DMS79 treated with DMSO at 0.1 percent for 48 hours (cell line): ENCODE measurements at places on chromosomes 2 and 18.

DNA sequence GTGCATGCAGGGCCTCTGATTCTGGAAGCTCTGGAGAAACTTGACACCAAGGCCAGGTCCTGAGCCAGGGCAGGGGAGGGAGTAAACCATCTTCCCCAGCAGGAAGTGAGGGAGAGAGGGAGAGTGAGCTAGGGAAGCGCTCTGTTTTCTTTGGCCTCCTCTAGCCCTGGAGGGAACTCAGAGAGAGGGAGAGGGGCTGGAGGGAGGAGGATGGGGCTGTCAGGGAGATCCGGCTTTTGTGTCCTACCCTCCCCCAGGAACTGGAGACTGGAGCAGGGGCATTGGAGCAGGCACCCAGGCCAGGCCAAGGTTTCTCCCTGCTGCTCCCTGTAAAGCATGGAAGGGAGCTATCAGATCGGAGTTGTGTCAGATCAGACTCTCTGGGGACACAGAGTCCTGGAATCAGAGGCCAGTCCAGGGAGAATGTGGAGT lies 22.7 kb upstream of the PKDCC start:
- DNase-seq: no peak

DNA sequence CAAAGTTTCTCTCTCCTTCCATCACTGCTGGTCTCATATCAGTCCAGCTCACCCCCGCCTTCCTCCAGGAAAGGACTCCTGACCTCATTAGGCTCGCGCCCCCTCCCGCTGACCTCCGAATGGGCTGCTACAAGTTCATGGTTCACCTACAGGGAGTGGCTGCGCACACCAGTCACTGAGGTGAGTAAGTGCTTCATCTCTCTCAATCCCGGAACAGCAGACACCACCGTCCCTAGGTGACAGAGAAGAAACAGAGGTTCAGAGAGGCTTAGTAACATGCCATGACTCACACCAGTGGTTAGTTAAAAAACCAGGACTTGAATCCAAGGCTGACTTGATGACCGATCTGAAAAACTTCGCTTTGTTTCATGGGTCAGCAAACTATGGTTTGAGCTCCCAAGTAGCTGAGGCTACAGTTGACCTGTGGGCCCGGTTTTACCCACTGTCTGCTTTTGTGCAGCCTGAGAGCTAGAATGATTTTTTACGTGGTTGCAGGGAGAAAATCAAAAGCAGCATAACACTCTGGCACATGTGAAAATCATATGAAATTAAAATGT lies 42.0 kb downstream of the ZFP36L2 start:
- no peak for DNase-seq

DNA sequence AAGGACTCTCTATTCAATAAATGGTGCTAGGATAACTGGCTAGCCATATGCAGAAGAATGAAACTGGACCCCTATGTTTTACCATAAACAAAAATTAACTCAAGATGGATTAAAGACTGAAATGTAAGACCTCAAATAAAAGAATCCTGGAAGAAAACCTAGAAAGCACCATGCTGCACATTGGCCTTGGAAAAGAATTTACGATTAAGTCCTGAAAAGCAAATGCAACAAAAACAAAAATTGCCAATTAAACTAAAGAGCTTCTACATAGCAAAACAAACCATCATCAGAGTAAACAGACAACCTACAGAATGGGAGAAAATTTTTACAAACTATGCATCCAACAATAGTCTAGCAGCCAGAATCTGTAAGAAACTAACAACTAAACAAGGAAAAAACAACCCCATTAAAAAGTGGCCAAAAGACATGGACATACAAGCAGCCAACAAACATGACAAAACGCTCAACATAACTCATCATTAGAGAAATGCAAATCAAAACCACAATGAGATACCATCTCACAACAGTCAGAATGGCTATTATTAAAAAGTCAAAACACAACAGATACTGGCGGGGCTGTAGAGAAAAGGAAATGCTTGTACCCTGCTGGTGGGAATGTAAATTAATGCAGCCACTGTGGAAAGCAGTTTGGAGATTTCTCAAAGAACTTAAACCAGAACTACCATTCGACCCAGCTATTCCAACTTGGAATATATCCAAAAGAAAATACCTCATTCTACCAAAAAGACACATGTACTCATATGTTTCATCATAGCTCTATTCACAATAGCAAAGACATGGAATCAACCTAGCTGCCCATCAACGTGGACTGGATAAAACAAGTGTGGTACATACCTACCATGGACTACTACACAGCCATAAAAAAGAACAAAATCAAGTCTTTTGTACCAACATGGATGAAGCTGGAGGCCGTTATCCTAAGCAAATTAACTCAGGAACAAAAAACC lies 30.6 kb downstream of the SEPTIN10 start:
- no peak for DNase-seq

DNA sequence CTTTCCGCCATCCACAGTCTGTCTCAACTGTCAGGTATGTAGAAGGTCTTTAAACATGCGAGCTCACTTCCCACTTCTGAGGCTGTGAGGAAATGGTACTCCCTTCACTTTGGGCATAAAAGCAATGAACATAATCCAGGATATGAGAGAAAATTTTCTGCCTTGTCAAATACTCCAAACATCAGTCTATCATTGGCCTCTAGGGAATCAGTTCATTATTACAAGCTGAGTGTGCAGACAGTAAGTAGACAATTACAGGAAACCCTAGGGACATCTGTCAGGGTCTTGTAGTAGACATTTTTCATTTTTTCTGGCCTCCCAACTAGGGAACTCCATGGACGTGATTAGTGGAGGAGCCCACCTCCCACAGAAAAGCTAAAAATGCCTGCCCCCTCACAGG lies 13.6 kb upstream of the APCDD1 start:
- no peak for DNase-seq

GRCh38 chr2:46430992-46431391 lies 48.4 kb upstream of the TMEM247 start:
- DNase-seq: no peak

GRCh38 chr2:241997017-241997416 lies 127.5 kb downstream of the RTP5 start:
- no peak for DNase-seq

DNA sequence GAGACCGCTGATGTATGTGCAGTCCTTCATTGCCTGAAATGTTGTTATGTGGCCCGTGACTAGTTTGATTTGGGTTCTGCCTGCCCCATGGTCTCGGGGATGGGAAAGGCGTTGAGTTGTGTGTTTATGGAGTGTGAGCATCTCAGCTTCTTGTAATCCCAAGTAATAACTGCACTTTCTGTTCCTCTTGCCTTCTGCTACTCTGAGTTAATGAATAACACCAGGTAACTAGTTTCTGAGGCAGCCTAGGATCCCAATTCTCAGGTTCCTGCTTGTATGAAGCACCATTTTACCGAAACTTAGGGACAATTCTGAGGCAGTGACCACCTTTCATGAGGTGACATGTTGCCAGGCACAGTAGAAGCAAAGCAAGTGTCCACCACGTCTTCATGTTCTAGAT lies 170.0 kb downstream of the ALK start:
- DNase-seq: no peak

DNA sequence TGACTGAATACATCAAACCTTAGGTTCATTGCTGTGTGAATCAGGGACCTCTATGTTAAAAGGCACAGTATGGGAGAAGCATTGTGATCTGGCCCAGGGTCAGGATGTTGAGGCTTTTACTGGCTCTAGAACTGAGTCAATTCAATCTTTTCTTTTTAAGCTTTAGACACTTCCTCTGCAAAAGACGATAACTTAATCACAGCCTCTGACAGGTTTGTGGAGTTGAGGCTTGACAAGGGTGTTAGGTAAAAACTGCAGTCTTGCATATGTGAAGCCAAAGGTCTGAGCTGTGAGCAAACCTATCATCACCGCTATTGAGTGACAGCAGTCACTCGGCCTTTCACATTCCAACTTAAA lies 17.3 kb upstream of the ARHGAP25 start:
- DNase-seq: no peak

DNA sequence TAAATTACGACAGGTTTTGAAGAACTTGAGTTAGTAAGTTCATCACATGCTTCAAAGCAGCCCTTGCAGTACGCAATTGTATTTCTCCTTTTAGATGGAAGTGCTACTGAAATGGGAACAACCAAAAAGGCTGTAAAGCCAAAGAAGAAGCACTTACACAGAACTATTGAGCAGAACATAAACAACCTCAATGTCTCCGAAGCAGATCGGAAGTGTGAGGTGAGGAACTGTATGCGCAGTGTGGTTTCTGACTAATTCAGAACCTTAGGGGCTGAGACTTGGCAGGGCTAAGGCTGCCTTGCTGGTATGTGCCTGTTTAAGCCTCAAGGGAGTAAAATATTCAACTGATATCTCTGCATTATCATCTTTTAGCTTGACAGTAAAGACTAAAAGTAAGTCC lies 8.4 kb downstream of the NCAPH start:
- DNase-seq: no peak

DNA sequence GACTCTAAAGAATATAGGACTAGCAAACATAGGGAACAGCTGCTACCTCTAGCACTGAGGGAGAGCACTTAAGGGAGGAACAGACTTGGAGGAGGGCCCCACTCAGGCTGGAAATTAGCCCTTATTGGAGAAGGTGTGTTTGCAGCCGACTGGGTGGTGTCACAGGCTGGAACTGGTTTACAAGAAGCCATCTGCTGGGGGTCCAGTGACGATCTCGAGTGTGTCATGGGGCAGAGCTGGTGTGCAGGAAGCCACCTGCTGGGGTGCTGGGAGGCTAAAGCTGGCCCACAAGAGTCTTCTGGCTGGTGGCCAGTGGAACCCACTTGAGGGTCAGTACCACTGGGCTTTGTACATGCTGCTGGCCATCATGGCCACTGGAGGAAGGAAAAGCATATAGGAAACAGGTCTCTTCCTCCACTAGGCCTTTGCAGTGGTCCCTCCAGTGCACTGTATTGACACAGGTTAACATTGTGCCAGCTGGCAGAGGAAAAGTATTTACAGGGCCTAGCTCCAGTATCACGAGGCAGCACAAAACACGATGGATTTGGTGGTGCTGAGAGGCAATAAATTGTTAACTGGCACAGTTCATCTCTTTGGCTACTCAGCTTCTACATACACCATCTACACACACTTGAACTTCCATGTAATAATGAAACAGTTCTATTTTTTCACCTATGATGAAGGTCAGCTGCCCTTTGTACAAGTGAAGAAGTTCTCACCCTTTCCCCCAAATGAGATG lies 43.6 kb downstream of the MAP3K20 start:
- peak; percentile 98 for DNase-seq

DNA sequence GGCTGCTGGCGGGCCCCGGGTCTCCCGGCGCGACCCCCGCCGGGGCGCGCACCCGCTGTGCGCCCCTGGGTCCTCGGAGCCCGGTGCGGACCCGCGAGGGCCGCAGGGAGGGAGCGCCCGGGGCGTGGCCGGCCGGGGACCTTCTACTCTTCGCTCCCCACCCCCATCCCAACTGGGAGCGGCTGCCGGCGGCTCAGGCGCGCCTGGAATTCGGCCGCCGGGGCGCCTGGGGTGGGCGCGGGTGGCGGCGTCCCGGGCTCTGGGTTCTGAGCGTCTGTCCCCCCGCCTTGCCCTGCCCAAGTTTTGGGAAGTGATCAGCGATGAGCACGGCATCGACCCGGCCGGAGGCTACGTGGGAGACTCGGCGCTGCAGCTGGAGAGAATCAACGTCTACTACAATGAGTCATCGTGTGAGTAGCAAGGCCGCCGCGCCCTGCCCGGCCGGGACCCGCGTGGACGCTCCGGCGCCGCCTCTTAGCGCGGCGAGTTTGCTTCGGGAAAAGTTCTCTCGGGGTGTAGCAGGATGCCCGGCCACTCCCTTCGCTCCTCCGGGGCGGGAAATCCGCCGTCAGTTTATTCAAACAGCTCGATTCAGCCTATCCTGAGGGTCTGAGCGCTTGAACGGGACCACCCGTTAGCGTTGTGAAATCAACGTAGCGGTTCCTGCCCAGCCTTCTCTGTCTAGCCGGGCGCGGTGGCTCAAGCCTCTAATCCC lies 502 bp downstream of the TUBB6 start:
- no peak for DNase-seq

GRCh38 chr2:33634261-33634910 lies 35.3 kb upstream of the FAM98A start:
- no peak for DNase-seq

GRCh38 chr2:177671662-177672061 lies 279.1 kb downstream of the AGPS start:
- DNase-seq: no peak

DNA sequence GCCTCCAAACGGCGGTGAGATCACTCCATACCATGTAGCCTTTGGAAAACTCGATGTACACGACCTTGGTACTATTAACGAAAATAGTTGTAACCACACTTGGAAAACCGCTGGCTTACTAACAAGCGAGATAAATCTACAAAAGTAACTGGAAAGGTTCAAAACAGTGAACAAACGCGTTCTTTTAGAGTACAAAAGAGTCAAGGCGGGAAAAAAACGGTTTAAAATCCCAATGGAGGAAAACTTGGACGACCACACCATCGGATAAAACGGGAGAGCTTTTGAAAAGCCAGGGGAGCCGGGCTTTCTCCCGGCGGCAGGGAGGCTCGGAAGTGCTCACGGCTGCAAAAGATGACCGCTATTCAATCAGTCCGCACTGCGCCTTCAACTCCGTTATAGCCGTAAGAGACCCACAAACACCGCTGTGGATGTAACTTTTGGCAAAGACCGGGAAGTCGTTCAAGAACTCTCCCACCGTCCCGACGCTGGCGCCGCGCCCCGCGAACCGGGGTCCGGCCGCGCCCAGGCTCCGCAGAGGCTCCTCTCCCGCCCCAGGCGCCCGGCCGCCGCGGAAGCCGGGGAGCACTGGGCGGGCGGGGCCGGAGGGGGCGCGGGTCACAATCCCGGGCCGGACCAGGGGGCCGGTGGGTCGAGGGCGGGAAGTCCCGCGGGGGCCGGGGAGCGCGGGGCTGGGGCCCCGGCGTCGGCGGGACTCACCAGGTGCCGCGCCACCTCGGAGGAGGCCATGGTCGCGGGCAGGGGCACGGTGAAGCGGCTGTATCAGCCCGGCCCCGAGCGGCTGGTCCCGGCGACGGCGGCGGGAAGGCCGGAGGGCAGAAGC lies 465 bp downstream of the SEPTIN10 start:
- DNase-seq: peak; percentile 35

GRCh38 chr2:33927756-33928155 lies 328.7 kb upstream of the FAM98A start:
- no peak for DNase-seq

DNA sequence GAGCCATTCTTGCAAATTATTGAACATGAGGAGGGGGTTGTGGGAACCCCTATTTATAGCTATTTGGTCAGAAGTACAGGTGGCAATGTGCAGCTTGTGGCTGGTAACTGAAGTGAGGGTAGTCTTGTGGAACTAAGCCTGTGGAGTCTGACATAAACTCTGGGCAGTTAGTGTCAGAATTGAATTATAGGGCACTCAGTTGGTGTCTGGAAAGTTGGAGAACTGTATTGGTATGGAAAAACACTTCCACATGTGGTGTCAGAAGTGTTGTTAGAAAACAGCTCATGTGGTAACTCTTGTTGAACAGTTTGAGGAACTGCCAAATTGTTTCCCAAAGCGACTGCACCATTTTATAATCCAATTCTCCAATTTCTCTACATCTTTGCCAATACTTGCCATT lies 7.5 kb downstream of the RALBP1 start:
- no peak for DNase-seq

- DNase-seq: no peak
These were observed 51.9 kb upstream of the SLC38A11 start for GRCh38 chr2:165007161-165007744.

- no peak for DNase-seq
These were observed 2168.6 kb upstream of the PIK3C3 start for GRCh38 chr18:39786477-39786876.

GRCh38 chr2:96899413-96899741 lies 29.5 kb upstream of the SEMA4C start:
- DNase-seq: no peak
